Renal pelvis (tissue), 12 donors: ENCODE measurements at places on chromosomes 4 and X. TPM values are rescaled to one million over a fixed set of nuclear protein-coding genes. Genes with fewer than 3 reads are reported as not detected.

- no peak for DNase-seq
These were observed 488.8 kb upstream of the CPEB2 start for GRCh38 chr4:14513471-14513870.

GRCh38 chrX:100829730-100830129 lies 9.5 kb downstream of the CSTF2 start:
- no peak for DNase-seq

Gene TMPRSS11D
- not detected for polyA plus RNA-seq

DNA sequence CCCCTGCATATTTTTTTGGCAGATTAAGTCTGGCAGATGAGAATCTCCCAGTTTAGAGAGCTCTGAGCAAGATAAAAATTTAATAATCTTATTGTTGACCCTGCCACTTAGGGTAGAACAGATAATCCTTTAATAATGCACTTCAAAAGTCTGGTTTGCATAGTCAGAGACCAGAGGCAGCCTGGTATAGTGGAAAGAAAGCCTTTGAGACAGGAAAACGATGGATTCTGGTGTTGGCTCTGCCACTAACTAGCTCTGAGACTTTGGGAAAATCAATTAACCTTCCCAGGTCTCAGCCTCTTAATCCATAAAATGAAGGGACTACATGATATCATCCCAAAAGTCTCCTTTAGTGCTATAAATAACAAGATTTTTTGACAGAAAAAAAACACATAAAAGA lies 824.5 kb downstream of the STIM2 start:
- no peak for DNase-seq

DNA sequence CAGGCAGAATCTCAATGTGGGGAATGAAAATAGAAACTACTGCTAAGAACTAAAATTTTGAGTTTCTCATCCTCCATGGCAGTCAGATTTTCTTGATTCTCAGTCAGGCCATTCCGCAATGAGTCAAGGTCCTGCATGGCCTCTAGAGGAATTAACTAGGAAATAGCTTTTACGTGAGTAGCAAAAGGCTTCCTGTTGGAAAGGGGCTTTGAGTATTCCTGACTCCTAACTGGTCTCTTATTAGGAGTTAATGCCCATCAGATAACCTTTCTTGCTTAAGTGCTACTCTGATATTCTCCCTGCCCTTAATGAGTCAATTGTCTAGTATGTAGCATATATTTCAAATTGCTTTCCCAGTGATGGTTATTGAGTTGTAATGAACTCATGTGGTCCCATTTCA lies 65.7 kb upstream of the ARHGAP24 start:
- no peak for DNase-seq

DNA sequence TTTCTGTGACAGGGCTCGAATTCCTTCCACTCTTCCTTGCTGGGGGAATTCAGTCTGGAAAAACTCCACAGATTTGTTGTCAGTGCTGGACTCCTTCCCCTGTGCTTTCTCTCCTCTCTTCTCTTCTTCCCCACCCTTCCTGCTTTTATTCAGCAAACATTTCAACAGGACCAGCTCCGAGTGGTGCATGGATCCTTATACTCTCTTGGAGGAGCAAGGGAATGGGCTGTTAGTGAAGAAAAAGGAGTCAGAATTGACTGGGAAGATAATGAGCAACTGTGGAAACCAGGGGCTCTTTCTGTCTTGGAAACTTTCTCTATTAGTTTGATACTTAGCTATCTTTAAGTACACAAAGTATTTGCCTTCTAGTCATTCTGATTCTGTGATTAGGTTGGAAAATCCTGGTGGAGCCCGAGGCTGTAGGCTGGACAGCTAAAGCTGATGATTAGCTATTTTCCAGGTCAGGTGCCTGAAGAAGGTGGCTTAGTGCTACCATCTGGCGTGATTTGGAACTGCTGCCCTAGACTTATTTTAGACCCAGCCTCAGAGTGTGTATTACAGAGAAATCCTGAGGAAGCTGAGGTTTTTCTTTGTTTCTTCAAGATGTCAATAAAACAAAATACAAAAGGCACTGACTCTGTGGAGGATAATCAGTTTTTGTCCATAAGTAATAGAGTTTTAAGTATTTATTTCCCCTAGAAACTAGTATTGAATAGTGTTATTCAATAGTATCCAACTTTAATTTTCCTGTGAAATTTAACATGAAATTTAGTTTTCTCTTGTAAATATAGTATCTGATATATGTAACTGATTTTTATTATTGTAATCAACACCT lies 38.4 kb downstream of the NAP1L5 start:
- DNase-seq, result peak; percentile 60

DNA sequence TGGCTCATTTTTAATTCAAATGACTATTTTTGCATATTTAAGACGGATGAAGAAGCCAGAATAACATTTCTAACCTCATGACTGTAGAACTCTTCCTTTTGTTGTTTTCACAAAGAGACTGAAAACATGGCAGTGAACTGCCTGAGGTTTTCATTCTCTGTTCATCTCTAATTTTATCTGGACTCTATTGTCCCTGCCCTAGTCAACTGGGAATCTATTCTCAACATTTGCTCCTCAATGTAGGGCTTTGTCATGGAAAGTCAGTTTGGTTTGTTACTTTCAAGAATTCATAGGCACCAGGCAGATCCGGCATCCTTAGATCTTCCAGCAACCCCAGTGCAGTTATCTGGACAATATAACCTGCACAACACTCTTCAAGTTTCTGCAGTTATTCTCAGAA lies 277.0 kb downstream of the RAPGEF2 start:
- DNase-seq, result no peak

GRCh38 chr4:100869276-100869675 lies 351.5 kb upstream of the EMCN start:
- DNase-seq, result no peak
